ENCODE measurements at places on chromosomes 5 and 9.

DNA sequence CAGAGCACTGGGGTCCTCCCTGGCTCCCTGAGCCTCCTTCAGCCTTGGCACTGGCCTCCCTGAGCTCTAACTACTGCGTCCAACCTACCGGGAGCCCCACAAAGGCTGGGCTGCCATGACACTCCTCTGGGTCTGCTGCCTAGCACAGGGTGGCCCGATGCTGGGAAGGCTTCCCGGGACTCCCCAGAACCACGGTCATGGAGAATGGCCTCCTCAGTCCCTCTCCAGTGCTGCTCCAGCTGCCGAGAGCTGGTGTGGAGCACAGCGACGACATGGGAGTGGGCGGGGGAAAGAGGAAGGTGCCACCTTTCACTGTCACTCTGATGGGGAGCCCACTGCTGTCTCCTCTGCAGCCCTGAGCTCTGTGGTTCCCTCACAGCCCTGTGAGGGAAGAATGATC is 61.5 kb upstream of the RNF130 start:
- no peak for DNase-seq

- no peak for DNase-seq
These were observed 161.6 kb downstream of the NR3C1 start for GRCh38 chr5:143241892-143242291.

DNA sequence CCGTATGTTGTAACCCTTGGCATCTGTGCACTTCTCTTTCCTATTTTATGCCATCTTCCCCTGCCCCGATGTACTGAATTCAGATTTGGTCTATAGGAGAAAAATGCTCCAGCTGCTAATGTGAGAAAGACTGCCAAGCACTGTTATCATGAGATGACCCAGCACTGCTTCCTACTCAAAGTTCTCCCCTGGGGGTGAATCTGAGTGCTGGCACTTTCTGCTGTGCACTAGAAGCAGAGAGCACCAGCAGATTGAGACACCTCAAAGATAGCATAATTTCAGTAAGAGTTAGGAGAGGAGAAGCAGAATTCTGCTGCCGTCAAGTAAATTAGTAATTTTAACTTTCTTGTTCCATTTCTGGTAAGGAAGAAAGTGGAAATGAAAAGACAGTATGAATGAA is 92.8 kb upstream of the ACOT12 start:
- no peak for DNase-seq

DNA sequence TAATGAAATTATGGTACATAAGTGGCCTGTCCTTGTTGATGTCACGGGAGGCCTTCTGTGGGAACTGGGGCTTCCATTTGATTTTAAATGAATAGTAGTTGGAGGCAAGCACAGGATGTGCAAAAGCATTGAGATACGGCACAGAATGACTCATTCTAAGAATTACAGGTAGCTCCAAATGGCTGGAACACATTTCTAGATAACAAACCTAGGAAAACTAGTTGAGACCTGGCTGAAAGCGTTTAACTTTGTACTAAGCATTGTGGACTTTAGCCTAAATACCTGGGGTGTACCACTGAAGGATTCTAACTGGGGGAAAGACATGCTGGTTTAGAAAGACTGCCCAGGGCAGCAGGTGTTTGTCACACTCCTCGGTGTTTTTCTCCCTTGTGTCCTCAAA is 9.4 kb downstream of the SKP2 start:
- DNase-seq, result no peak

DNA sequence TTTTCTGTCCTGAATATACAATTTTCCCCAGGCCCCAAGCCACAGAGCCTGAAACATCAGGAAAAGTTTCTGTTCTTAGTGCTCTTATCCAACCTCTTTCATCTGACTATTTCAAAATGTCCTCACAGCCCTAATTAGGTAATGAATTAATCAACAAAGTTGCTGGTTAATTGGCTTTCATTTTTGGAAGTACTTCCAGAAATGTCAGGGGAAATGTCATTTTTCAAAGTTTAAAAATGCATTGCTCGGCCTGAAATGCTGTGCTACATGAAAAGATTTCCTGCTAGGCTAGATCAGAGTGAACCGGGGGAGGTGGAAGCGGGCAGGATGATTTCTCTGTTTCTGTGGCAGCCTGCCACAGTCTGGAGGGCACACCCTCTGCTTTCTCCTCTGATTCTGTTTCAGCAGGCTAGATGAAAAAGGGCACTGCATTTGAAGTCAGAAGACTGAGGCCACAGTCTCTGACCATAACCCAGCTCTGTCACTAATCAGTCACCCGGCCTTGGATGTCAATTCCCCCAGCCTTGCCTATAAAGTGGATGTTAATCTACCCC is 55.9 kb upstream of the BARX1 start:
- no peak for DNase-seq

- DNase-seq, result no peak
These were observed 100.4 kb downstream of the GAPVD1 start for GRCh38 chr9:125361837-125362531.

GRCh38 chr9:101014566-101014965 is 14.0 kb upstream of the PLPPR1 start:
- no peak for DNase-seq

GRCh38 chr9:107703651-107704050 is 214.1 kb upstream of the KLF4 start:
- DNase-seq, result no peak

GRCh38 chr5:104932431-104932830 is 1369.8 kb upstream of the NUDT12 start:
- no peak for DNase-seq

- DNase-seq, result no peak
These were observed 226.6 kb downstream of the SNX18 start for GRCh38 chr5:54743997-54744788.

- DNase-seq, result no peak
These were observed 70.5 kb downstream of the APBA1 start for GRCh38 chr9:69601698-69602097.

DNA sequence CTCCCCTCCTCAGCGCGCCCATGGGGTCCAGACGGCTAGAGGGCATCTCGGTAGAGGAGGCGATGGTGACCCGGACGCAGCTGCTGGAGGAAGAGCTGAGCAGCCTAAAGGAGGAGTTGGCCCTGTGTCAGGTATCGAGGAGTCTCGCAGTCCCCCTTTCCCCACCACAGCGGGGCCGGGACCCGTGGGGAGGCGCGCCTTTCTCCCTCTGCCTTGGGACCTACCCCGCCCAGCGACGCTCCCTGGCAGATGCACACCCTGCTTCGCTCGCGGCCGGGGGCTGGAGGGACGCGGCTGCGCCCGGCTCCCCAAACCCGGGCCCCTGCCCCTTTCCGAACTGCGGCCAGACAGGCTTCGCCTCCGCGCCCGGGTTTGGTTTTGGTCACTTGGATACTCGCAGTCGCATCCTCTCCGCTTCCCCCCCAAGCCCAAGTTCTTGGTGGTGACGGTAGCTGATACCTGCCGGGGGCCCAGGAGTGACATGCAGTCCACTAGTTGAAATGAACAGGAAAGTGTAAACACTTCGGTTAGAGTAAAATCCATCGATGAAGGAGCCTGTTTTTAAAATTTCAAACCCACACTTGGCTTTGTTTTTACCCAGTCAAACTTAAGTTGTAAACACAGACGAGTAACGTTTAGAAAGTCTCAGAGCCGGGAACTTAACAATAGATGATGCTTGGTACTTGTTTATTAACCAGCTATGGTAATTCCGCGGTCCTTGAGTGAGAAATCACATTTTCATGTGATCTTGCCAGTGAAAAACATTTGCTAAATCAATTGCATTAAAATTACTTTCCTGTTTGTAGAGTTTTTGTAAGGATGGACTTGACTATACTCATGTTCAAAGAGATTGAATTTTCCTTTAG is 688 bp downstream of the CNTLN start:
- DNase-seq, result no peak

DNA sequence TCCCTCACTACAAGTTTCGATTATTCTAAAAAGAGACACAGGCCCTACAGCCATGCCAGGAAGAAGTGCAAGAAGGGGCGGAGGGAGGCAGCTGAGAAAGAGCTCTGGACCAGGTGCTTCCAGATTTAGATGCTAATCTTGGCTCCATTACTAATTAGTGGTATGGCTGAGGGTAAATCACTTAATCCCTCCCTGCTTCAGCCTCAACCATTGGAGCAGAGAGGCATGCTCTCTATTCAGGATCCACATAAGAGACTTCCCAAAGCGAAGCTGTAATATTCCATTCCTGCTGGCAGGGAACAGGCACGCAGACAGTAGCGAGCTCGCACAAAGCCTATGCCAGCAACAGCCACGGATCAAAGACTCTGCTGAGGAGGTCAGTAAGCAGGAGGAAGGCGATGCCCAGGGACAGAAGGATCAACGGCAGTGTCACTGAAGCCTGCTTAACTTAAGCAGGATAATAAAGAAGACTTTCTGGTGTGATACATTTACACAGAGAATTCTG is 24.2 kb downstream of the LIFR start:
- no peak for DNase-seq

GRCh38 chr9:129178568-129179382 is 714 bp upstream of the IER5L start:
- no peak for DNase-seq

DNA sequence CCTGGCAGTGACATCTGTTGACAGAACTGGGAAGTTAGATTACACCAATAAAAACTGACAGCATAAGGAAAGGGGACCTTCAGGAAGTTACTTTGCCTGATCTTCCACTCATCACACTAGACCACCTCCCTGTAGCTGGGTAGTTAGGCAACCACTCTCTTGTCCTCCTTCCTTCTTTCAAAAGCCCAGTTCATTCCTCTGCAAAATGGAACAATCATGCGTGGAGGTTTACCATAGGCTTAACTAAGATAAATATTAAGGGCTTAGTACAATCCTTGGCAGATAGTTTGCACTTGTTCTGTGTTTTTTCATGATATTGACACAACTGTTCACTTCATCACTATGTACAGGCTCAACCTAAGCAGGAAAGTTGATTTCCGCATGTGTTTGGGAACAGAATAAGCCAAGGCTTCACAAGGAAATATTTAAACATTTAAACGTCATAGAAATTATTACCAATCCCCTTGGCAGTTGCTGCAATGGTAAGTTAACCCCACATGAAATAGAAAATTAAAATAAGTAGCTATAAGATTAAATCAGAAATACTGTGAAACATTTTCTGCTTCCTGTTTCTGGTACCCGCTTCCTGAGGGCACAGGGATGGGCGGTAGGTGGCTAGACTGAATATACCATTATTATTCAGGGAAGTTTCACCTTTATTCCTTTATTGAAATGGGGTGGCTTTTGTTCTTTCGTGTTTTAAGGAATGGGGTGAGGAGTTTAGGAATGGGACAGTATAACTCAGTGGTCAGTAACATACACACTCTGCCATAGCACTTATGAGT is 9.9 kb upstream of the PTGER4 start:
- DNase-seq, result no peak

GRCh38 chr5:124393584-124394379 is 352.7 kb downstream of the ZNF608 start:
- DNase-seq, result no peak

GRCh38 chr9:109797006-109797405 is 17.0 kb downstream of the PALM2AKAP2 start:
- no peak for DNase-seq

DNA sequence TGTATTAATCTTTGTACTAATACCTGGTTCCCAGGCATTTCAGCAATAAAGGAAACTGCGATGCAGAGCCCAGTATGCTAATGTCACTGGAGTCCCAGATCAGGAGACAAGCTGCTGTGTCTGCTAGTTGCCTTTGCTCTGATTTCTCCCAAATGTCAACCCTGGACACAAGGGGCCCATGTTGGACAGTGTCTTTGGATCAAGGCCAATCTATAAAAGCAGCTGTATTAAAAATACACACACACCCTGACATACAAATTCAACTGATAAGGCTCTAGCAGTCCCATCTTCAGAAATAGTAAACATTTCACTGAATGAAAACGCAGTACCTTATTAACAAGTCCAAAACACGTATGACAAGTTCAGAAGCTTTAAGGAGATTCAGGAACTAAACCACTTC is 18.9 kb downstream of the LHFPL2 start:
- DNase-seq, result no peak

GRCh38 chr5:42131081-42131480 is 206.0 kb downstream of the FBXO4 start:
- DNase-seq, result no peak

GRCh38 chr5:149301744-149302380 is 30.2 kb downstream of the AFAP1L1 start:
- no peak for DNase-seq

GRCh38 chr5:6633469-6634245 is 417 bp downstream of the SRD5A1 start:
- DNase-seq, result no peak

GRCh38 chr5:94362857-94363256 is 255.5 kb downstream of the KIAA0825 start:
- DNase-seq, result no peak

- no peak for DNase-seq
These were observed 59.6 kb downstream of the NEURL1B start for GRCh38 chr5:172700365-172701290.

DNA sequence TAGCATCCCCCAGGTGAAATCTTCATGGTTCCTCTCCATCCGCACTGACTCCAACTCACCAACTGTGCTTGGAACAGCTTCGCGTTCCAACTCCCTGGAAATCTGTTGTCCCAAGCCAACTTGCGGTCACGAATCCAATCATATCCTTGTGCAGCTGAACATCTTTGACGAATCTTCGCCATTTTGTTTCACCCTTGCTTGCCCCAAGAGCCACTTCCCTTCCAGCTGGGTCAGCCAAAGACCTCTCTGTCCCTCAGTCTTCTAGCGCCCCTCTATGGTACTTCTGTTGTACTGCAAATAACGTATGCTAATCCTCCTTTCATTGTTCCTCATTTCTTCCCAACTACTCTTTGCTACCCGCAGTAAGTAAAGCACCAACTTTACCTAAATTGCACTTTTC is 61.0 kb upstream of the TARS1 start:
- DNase-seq, result no peak

GRCh38 chr5:125411744-125412560 is 665.5 kb upstream of the ZNF608 start:
- no peak for DNase-seq
